ENCODE measurements at places on chromosomes 7 and 10. TPM values are rescaled to one million over a fixed set of nuclear protein-coding genes. Genes with fewer than 3 reads are reported as not detected.

Gene ELOVL3
- total RNA-seq, result not detected

Gene AGR2
- 25.2 TPM for total RNA-seq

Gene MYH16
- not detected for total RNA-seq

Gene CALML5
- total RNA-seq, result 3.7 TPM

Gene DKK1
- 3.2 TPM for total RNA-seq

Gene AGAP9
- total RNA-seq, result 8.9 TPM

Gene FAM237B
- not detected for total RNA-seq

Gene PNLIPRP1
- total RNA-seq, result not detected

Gene FANK1
- not detected for total RNA-seq

Gene HTRA1
- 282 TPM for total RNA-seq

Gene CALHM1
- total RNA-seq, result not detected

Gene WDR86
- total RNA-seq, result not detected

Gene BBS9
- 28.6 TPM for total RNA-seq

Gene RFC2
- 9.5 TPM for total RNA-seq

Gene PPIA
- 1,002 TPM for total RNA-seq

Gene HTR7
- 5.4 TPM for total RNA-seq

Gene CCDC146
- total RNA-seq, result 11.8 TPM

Gene PDE1C
- 12.1 TPM for total RNA-seq

Gene HMX3
- not detected for total RNA-seq

Gene SH2B2
- 30.2 TPM for total RNA-seq

Gene EPHA1
- 0.41 TPM for total RNA-seq

Gene KCP
- total RNA-seq, result 0.81 TPM

Gene NIPSNAP2
- 46.0 TPM for total RNA-seq

Gene CLDN15
- total RNA-seq, result 15.4 TPM

Gene INA
- total RNA-seq, result not detected

Gene POT1
- total RNA-seq, result 18.9 TPM

Gene GRID2IP
- total RNA-seq, result 0.35 TPM

Gene LGI1
- total RNA-seq, result not detected
